ENCODE measurements at places on chromosomes 11 and 22.

DNA sequence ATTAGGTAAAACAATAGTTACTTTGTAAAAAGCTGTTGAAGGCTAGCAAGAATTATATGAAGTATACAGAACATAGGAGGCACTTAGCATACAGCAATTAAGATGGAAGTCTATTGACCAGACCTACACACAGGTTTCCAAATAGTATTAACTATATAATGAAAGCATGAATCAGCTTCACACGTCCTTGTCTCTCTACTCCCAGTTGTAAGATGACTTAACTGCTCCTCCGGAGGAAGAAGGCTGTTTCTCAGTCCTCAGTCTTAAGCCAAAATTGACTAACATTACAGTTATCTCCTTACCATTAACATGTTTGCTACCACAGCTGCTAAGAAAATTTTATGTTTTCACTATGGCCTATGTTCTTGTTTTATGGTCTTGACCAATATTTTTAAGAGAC, 24.7 kb downstream of the SIK3 start:
- no peak for DNase-seq

DNA sequence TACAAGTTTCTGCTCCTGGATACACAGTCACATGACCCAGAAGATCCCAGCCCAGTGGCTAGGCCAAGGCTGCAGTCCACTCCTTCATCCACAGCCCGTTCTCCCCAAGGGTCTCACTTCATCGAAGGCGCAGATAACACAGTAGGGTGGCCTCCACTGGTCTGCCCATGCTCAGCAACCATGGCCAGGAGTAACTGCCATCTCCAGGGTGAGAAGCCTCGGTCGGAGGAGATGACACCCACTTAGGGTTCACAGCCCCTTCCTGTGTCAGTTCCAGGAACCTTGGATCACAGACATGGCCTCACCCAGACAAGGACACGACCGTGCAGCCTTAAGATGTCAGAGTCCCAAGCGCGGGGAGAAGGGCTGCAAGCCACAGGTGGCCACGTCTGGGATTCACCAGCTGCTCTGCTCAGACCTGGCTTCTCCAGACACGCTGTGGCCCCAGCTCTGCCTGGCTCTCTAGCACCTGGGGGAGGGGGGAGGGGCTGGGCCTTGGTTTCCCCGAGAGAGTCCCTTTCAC, 2.6 kb downstream of the BET1L start:
- DNase-seq = no peak

GRCh38 chr11:24375931-24376330, 120.9 kb upstream of the LUZP2 start:
- no peak for DNase-seq

DNA sequence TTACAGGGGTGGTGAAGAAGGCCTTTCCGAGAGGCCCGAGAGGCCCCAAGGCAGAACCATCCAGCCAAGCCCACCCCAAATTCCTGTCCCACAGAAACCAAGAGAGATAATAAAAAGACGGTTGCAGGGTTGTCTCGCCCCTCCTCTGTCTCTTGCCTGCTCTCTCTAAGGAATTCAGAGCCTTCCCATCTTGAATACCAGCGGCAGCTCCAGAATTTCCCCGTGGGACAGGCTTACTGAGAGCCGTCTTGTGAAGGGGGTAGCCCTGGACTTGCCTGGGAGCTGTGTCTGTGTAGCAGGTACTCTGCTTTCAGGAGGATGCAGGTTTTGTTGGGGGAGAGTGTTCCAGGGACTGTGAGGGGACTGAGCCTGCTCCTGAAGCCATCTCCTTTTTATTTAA, 9.6 kb upstream of the EIF3D start:
- DNase-seq = no peak

DNA sequence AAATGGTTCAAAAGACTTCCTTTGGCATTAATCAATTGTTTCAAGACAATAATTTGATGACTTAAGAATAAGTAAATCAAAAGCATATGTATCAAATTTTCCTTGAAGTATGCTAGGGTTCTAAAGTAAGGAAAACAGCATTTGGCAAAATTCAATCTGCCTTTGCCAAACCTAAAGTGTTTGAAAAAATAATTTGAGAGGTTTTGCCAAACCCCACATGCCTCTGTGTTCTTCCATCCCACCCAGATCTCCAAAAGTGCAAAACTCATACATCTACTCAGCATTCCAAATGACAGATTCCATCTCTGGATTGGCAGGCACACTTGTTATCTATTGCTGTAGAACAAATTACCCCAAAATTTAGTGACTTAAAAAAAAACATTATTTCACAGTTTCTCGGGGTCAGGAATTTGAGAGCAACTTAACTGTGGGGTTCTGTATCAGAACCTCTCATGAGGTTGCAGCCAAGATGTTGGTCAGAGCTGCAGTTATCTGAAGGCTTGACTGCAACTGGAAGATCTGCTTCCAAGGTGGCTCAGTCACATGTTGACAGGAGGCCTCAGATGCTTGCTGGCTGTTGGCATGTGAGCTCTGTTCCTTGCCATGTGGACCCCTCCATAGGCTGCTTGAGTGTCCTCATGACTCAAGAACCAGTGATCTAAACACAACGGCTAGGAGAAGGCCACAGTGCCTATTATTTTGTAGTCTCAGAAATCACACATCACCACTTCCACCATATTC, 100.6 kb upstream of the ARHGAP42 start:
- DNase-seq = no peak

- no peak for DNase-seq
Measured at GRCh38 chr11:85829172-85829571, 18.2 kb upstream of the SYTL2 start.

- no peak for DNase-seq
Measured at GRCh38 chr22:28989035-28989464, 72.6 kb downstream of the C22orf31 start.

- no peak for DNase-seq
Measured at GRCh38 chr11:78555592-78555991, 19.1 kb downstream of the NARS2 start.

DNA sequence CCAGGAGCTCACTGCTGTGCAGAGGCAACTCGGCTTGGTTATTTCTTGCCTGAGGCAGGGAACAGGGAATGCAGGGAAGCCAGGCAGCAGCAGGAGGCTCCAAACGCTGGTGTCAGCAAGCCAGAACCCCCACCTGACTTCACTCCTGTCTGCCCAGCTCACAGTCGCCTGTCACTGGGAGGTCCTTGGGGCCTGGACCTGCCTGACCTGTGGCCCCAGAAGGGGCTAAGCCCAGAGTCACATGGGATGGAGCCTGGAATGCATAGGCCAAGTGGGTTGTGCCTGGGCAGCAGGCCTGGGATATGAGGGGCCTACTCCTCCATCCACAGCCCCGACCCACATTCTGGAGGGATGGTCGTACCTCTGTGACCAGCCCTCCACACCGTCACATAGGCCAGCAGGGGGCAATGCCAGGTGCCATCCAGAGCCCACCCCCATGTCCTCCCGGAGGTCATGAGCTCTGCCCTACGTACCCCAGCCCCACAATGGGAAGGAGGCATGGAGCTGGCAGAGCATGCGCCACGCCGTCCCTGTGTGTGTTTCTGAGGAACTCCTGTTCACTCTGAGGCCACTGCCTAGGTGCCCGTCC, 5.2 kb downstream of the RASSF7 start:
- DNase-seq = no peak

GRCh38 chr11:41237382-41237781, 222.1 kb downstream of the LRRC4C start:
- DNase-seq = no peak

DNA sequence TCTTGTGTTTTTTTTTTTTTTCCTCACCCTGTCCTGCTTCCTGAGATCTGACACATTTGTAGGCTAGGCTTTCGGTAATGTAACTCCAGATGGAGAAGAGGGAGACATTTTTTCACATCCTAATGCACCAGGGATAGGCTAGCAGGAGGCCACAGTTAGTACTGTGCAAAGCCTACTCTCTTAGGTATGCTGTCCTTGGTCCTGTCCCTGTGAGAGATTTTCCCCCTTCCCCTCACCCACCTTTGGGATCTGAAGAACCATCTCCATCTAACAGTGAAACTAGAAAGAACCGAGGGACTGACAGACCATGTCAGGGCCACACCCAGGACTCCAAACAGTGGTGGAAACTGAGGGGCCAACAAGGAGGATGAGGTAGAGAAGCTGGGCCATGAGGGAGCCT, 29.2 kb downstream of the ADAMTS8 start:
- DNase-seq = no peak

DNA sequence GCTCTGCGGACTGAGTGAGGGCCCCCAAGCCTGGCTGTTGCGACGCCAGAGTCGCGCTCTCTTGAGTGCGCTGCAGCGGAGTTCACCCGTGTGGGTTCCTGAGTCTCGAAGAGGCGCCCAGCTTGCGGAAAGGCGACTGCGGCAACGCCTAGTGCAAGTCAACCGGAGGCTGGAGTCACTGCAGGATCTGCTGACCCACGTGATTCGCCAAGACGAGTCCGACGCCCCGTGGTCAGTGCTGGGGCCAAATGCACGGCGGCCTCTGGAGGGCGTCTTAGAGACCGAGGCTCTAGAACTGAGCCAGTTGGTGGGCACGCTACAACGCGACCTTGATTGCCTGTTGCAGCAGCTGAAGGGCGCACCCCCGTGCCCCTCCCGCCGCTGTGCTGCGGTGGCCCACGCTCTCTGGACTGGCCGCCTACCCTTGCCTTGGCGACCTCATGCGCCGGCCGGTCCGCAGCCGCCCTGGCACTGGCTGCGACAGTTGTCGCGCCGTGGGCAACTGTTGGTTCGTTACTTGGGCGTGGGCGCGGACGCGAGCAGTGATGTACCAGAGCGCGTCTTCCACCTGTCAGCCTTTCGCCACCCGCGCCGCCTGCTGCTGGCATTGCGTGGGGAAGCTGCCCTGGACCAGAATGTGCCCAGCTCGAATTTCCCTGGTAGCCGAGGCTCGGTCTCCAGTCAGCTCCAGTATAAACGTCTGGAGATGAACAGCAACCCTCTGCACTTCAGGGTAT, 32.6 kb downstream of the RRP8 start:
- no peak for DNase-seq

- no peak for DNase-seq
Measured at GRCh38 chr11:120714438-120714837, 202.9 kb downstream of the GRIK4 start.

DNA sequence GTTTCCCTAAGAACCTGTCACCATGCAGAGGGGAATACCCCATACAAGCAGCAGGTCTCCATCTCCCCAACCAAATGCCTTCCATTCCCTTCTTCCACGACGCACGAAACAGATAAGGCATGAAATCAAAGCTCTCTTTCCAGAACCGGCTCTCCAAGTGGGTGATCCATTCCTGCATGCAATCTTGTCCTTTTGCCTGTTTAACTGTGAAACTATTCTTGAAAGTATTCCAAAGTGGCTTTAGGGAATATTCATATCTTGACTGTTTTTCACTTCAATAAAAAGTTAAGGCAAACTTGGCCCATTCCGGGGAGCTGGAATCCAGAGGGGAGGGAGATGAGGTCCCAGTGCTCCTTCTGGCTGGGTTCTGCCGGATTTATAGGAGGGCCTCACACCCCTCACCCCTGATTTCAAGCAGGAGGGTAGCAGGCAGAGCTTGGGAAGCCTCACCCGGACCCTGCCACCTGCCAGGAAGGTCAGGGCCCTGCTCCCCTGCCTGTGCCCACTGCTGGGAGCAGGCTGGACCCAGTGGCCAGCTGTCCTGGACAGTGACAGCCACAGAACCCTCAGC, 60.9 kb downstream of the SCGB1A1 start:
- DNase-seq = no peak

- DNase-seq = no peak
Measured at GRCh38 chr11:113998574-113998973, 23.7 kb downstream of the HTR3A start.

- DNase-seq = no peak
Measured at GRCh38 chr11:19735157-19735908, 22.7 kb downstream of the NAV2 start.

- no peak for DNase-seq
Measured at GRCh38 chr11:92199991-92200390, 24.6 kb upstream of the FAT3 start.

DNA sequence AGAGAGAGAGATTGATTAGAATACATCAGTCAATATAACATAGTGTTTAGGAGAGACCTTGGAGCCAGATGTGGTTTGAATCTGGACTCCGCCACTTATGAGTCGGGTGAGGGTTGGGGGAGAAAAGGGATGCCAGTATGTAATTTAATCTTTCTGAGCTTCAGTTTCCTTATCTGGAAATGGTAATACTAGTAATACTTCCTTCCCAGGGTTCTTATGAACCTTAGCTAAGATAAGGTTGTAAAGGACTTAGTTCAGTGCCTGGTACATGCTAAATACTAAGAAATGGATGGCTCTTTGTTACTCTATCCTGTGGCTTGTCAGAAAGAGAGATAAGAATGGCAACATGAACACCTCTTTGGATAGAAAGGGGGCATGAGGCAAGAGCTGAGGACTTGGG, 226.1 kb upstream of the NARS2 start:
- no peak for DNase-seq

DNA sequence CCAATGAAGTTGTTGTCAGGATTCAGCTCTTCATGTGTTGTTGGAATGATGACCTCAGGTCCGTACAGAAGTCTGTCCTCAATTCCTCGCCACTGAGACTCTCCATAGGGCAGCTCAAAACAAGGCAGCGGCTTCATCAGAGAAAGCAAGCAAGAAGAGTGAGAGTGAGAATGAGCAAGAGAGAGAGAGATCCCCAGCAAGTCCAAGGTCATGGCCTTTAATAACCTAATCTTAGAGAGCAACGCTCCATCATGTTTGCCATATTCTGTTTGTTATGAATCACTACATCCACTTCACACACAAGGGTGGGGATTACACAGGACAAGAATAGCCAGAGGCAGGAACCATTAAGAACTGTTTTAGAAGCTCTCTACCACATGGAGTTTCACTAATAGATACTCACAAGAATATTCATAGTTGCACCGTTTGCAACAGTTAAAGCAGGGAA, 23.3 kb upstream of the MMP7 start:
- DNase-seq = no peak

DNA sequence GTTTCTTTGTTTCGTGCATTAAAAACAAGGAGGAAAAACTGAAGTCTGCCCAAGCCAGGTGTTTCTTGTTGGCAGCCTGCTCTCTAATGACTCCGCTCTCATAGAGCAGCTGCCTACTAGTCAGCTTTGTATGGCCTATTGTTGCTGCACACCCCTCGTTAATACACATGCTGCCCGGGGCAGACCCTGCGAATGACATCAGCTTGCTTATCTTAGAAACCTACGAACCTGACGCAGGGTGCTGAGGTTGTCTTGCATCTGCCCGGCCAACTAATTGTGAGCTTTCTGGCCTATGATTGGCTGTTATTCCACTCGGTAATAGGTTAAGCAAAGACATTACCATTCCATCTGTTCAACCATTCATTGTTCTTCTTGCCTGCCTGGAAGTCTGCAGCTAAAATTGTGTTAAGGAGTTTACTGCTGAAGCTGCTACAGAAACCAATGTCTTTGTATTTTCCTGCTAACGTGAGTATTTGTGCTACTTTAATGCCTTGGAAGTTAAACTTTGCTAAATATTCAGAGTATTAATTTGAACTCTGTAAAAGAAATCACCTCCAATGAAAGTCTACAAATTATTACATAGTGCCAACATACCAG, 37.5 kb downstream of the ZC3H12C start:
- DNase-seq = peak; percentile 18

- DNase-seq = peak; percentile 58
Measured at GRCh38 chr11:62394825-62395538, 23.9 kb upstream of the SCGB1A1 start.
